Activated CD8-positive, alpha-beta memory T cell treated with anti-CD3 and anti-CD28 coated beads for 48 hours (primary cell): ENCODE measurements at places on chromosomes 6 and 20.

GRCh38 chr6:1247056-1247455 lies 64.8 kb upstream of the FOXQ1 start:
- DNase-seq: no peak

DNA sequence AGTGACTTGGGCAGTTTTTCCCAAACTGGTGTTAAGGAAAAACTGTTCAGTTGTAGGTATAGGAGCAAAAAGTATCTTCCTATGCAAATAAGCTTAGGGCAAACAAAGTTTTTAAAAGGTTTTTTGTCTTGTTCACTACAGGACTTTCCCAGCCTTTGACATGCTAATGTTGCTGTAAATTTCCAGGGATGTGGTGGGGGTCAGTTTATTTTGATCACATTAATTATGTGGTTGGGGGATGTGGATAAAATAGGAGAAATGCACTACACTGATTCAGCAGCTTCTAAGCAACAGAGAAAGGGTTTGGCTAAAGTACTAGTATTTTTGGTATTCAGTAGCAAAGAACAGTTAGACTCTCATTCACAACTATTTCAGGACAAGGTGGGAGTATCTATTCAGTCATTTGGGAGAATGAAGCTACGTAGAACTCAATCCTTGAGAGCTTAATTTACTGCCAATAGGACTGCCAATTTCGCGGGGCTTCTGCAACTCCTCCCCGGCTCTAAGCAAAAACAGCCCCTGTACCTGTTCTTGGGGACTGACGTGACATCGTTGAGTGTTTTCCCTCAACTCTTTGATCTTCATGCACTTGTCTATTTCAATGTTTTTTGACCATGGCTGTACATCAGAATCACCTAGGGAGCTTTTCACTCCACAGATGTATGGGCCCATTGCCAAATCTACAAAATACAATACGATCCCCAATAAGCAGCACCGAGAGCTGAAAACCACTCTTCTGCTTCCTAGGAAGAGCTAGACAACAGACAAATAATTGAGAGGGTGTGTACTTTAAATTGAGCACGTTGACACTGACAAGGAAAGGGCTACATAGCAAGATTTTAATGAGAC lies 94.8 kb upstream of the NHSL1 start:
- no peak for DNase-seq

GRCh38 chr6:157412791-157413190 lies 31.8 kb downstream of the ZDHHC14 start:
- no peak for DNase-seq

- DNase-seq: no peak
Measured at GRCh38 chr6:14066782-14067406, 50.7 kb upstream of the CD83 start.

DNA sequence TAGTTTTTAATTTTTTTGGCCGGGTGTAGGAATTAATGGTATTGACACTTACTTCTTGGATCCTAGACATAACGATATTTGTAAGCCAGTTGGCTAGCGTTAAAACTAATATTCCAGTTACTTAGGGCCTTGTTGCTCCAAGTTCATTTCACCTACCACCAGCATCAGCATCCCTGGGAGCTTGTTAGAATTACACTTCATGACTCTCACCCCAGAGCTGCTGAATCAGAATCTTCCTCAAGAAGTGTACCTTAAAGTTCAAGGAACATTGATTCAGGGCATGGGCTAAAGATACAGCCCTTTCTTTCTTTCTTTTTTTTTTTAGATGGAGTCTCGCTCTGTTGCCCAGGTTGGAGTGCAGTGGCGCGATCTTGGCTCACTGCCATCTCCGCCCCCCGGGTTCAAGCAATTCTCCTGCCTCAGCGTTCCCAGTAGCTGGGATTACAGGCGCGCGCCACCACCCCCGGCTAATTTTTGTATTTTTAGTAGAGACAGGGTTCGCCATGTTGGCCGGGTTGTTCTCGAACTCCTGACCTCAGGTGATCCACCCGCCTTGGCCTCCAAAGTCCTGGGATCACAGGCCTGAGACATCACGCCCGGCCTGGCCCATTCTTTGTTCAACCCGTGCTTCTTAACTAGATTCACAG lies 1.1 kb downstream of the SLX4IP start:
- no peak for DNase-seq

GRCh38 chr6:31935021-31935420 lies 7.5 kb downstream of the C2 start:
- DNase-seq: no peak

DNA sequence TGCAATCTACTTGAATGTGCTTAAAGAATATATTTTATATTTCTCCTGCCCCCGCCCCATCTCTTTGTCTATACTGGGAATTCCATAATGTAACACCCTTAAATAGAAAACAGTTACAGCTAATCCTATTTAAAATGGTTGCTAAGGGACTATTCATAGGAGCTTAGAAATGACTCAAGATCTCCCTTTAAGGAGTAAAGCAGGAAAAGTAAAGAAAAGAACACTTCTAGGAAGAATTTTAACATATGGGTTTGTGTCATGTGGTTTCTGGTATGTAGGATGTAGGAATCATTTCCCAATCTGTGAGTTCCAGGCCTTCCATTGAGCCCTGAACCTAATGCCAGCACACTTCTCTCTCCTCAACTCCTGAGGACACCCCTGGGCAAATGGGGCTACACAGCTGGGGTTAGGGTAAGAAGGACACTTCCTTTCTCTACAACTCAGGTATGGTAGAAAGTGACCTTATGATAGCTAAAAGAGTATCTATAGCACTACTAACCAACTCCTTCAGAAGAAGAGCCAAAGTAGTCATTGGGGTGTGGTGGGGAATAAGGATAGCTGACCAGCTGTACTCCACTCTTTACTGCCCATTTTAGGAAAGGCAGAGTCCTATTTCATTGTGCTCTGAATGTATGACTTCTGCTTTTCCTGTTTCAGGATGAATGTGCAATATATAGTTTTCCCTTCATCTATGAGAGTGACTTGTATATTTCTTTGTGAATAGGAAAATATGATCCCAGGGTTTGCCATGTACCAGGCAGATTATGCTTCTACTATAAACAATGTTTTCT lies 27.3 kb downstream of the RIMS1 start:
- DNase-seq: no peak

DNA sequence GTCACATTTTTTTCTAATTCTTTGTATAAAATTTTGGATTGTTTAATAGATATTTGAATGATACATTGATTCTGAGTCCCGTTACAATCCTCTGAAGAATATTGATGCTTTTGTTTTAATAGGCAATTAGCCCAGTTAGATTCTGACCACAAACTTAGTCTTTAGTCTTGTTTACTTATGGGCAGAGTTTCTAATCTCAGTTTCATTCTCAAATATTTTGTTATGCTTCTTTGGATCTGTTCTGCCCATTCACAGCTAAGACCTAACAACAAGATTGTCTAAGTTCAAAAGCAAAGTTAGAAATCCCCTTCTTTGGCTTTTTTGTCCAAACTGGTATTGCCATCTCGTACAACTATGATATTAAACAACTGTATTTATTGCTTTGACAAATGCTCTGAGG lies 58.0 kb downstream of the TBXT start:
- DNase-seq: no peak

- no peak for DNase-seq
Measured at GRCh38 chr6:135304883-135305282, 123.8 kb downstream of the MYB start.

DNA sequence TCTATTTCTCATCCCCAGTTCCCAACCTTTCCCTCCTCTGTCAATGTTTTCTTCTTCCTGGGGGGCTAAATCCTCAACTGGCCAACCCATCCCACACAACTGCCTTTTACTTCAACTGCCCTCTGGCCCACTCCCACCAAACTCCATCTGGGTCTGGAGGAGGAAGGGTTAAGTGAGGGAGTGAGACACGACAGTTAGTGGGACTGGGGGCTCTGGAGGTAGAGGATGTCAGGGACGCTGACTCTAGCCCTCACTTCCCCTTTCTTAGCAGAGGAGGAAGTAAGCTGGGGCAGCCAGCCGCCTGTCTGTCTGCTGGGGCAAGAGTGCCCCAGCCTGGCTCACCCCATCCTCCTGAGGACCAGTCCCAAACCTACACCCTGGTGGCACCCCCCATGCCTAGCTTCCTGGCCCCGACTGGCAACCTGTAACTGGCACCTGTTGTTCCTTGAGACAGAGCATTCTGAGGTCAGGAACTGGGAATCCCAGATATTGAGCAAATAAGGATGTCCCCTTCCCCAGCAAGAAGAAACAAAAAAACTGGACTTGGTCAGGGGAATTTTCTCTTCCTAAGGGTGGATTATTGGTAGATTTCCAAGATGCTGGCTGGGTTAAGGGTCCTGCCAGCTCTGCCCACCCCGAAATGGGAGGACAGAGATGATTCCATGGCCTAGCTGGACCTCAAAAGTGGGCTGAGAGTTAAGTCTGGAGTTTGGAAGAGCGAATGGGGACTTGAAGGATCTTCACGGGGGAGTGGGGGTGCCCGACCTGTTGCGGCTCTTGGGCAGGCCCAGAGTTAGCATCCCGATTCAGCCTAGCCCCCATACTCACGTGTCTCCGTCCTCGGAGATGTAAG lies 971 bp downstream of the NFKBIE start:
- DNase-seq: no peak

- no peak for DNase-seq
Measured at GRCh38 chr6:64664480-64664879, 1028.9 kb downstream of the PHF3 start.

GRCh38 chr6:88165844-88166492 lies at the start of gene CNR1:
TSS of gene CNR1 (minus strand) at chr6:88166347. CDS start at chr6:88145274, 21,073 bp downstream.
- DNase-seq: no peak

DNA sequence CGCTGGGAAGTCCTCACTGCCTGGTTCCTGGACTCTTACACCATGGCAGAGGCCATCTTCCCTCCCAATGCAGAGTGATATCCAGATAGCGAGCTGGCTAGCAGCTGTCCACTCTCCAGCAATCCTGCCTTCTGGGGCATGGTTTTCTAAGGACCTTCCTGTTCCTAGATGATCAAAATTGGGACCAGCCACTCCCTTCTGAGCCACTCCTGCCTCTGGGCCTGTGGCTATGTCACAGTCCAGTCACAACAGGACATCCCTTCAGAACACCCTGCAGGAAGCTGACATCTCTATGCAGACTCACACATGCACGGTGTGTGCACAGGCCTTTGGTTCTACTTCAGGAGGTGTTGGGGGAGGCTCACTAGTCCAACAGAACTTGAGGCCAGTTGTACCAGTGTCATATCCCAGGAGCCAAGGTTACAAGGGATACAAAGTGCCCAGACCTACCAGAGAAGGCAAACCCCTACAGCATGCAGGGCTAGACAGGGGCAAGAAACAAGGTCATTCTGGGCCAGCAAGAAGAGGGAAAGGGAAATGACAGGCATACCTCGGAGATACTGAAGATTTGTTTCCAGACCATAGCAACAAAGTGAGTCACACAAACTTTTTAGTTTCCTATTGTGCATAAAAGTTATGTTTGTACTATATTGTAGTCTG lies 2.7 kb upstream of the MCCD1 start:
- DNase-seq: no peak

GRCh38 chr20:34834459-34834893 lies 9.0 kb upstream of the NCOA6 start:
- no peak for DNase-seq

DNA sequence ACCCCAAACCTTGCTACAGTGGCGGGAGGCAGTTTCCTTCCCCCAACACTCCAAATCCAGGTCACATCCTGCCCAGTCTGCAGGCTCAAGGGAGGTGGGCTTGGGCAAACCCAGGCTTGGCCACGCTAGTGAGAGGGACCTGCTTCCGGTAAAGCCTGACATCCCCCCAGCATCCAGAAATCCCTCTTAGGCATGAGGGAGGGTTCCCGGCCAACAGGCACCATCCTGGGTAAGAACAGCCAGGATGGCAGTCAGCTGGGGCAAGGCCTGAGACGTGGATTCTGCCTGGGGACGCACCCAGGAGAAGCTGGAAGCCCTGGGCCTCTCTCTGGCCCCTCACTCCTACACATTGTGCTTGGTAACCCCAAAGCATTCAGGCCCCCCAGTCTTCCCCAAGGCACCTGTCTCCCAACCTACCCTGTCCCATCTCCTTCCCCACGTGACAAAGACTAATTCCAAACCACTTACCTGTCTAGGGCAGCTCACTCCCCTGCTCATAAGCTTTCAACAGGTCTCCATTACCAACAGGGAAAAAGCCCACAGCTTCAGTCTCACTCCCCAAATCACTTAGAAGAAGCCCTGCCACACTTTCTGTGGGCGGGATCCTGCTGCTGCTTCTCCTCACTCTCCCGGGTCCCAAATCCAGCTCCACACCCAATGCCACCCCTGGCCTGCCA lies 2.1 kb downstream of the C20orf144 start:
- no peak for DNase-seq

GRCh38 chr6:18527836-18528743 lies 140.9 kb downstream of the RNF144B start:
- no peak for DNase-seq

GRCh38 chr6:72216222-72217068 lies 330.1 kb downstream of the RIMS1 start:
- DNase-seq: no peak

DNA sequence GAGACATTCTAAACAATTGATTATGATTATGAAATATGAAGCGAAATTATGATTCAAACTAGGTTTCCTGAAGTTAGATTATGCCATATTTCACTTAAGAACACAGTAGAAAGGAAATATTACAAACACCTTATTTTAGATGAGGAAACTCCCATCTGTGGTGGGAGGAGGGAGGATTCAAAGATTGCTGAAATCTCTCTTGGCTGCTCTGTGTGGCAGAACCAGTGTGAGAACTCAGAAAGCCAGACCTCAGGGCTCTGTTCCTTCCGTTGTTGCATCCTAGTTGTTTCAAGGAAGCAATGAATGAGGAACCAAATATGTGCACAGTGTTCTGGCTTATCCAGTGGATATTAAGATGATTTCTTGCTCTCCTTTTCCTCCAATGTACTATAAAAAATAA lies 2.1 kb downstream of the TAAR5 start:
- DNase-seq: no peak

- no peak for DNase-seq
Measured at GRCh38 chr6:285030-285771, 7.1 kb upstream of the DUSP22 start.

DNA sequence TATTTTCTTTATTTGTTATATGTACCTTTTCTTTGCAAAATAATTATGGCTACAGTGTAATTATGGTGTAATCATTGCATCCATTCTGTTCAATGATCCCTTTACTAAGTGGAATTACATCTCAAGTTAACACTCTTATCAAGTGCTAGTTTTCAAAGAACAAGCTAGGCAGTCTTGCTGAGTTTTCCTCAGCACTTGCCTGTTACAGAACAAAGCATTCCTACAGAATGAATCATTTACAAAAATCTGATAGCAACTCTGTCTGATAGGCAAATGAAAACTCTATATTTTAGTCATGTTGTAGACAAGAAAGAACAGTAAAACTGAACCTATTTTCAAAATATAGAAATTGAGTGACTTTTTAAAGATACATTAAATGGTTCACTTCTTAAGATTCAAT lies 109.8 kb upstream of the POU3F2 start:
- DNase-seq: no peak

GRCh38 chr6:113875470-113875869 lies 18.3 kb downstream of the MARCKS start:
- no peak for DNase-seq
